ENCODE measurements at places on chromosomes 3 and 15.

GRCh38 chr3:169686874-169687273 lies 23.4 kb upstream of the MECOM start:
- DNase-seq: no peak

- DNase-seq: no peak
These were observed 56.2 kb upstream of the SLC6A6 start for GRCh38 chr3:14346191-14346590.

DNA sequence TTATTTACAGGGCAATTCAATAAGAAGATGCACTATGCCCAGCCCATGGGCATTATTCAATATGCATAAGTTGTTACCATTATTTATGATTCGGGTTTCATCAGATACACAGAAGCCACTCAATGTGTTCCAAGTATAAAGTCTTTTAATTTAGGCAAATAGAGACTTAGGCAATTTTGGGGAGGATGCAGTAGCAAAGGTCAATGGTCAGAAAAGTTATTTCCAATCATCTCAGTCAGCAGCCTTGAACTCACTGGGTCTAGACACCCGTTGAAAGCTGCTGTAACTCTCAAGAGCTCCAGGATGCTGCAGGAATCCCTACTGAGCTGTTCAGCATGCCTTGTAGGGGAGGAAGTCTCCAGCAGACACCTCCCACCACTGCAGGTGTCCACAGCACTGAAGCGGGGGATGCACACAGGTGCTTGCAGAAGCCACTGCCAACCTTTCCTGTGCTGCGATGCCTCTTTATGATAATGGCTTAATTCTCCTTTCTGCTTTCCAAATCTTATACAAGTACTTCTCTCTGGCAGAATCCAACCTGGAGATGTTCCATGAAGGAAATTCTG lies 155.0 kb upstream of the SUCLG2 start:
- no peak for DNase-seq

- DNase-seq: no peak
These were observed 85.0 kb downstream of the CCNL1 start for GRCh38 chr3:157074981-157075380.

GRCh38 chr15:81475926-81476325 lies 101.9 kb upstream of the TMC3 start:
- no peak for DNase-seq

DNA sequence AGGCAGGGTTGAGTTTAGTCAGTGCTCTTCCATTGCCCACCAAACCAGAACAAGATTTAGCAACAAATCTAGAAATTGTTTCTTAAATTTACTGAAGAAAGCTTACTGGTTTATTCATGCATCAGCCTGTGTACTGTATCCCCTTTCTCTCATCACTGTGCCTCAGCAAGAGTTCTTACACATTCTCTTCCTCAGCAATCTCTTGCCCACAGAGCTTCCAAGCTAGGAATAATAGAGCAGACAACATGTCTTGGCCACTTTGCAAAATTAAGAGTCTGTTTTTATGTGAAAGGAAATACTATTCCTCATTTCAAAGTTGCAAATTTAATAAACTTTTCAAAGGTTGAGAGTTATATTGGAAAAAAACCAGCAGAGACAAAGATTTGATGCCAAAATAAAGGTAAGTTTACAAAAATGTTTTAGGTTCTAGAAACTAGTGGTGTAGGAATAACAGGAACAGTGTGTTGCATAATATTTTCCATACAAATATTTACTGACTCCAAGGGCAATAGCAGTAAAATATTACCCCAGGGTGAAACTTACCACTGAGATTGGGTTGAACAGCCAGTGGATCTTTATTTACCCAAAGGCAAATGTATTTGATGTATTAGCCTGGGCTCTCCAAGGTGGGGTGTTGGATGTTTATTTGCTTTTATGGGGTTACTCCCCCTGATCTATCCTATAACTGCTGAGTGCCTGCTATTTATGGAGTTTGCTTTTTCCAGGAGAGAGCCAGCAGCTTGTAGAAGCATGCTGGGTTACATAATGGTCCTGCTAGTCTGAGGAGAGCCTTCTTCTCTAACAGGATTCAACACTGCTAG lies 276.7 kb downstream of the ADAMTSL3 start:
- no peak for DNase-seq

DNA sequence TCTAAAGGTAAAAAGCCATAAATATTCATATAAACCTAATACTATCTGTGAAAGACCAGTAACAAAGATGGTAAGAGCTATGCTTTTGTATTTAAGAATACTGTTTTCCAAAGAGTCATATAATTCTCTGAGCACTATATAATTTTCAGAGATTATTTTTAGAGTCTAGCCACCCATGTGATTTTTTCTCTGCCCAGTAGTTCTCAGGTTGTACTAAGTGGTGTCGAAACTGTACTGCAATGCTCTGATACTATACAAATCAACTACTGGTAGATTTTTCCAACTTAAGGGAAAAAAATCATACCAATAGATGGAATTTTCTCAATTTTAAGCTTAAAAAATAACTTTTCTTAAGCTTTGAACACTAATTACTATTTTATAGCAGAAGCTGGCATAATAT lies 104.8 kb downstream of the MYO5A start:
- DNase-seq: no peak

- DNase-seq: no peak
These were observed 310.1 kb downstream of the UACA start for GRCh38 chr15:70453238-70453637.

- no peak for DNase-seq
These were observed 34.0 kb downstream of the PXK start for GRCh38 chr3:58366699-58367098.

GRCh38 chr3:9474482-9474881 lies 77.1 kb downstream of the SETD5 start:
- no peak for DNase-seq

DNA sequence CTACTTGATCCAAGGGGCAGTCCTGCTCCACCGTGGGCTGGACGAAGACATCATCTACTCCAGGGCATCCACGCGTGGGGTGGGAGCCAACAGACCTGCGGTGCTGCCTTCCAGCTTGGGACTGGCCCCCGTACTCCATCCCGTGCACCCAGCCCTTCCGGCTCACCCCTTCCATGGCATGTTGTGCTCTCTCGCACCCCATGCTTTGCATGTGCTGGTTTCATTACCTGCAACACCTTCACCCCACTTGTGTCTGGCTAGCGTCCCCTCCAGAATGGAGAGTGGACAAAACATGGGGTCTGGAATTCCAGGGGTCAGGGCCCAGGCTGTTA lies 30.2 kb downstream of the SEMA7A start:
- no peak for DNase-seq

DNA sequence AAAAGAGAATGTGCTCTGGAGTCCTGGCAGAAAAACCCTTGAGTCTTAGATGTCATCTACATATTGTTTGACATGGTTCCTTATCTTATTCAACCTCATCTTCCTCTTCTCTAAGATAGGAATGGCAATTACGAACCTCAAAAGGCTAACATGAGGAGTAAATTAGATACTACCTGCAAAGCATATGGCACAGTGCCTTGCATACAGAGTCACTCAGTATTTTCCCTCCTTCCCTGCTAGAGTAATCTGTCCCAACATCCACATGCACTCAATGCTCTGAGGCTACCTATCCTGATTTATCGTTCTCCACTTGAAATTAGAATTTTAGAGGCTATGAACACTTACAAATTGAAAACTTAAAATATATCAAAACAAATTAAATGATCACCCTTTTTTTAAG lies 386.7 kb downstream of the RSL24D1 start:
- no peak for DNase-seq

DNA sequence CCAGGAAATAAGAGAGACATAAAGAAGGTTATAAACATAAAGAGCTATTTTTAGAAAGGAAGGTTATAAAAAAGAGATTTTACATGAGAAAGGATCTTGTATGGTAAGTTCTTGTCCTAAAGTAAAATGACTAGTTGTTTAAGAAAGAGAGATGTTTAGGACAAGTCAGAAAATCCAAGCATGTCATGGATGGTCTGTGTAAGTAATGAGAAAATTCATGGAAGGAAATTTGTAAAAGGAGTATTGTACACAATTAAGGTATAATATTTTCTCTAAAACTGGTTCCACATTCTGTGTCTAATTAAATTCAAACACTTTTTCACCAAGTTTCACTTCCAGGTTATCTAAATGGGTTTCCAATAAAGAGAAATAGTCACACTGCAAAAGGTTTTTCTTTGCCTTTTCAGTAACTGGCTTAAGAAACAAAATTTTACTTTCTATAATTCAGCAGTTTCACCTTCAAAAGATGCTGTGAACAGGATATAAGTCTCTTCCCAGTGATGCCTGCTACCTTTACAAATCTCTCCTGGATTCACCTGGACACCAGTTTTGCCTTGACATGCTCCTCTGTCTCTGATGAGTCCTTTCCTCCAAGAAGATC lies 455.7 kb downstream of the ZIC1 start:
- DNase-seq: no peak

- DNase-seq: no peak
These were observed 13.7 kb downstream of the CLDN11 start for GRCh38 chr3:170432416-170432815.

GRCh38 chr3:52004906-52005395 lies 9.3 kb upstream of the RPL29 start:
- DNase-seq: no peak

Measured in NCI-H460 (cell line).